C1 segment of cervical spinal cord (tissue), 14 donors: ENCODE measurements at places on chromosomes 11 and 22.

- peak; percentile 83 for DNase-seq
Measured at GRCh38 chr11:61760946-61761345, 8.5 kb downstream of the MYRF start.

- DNase-seq = no peak
Measured at GRCh38 chr11:626475-627307, at the start of gene SCT. Gene SCT (minus strand): TSS chr11:627181. CDS start chr11:627143, 38 bp downstream.

DNA sequence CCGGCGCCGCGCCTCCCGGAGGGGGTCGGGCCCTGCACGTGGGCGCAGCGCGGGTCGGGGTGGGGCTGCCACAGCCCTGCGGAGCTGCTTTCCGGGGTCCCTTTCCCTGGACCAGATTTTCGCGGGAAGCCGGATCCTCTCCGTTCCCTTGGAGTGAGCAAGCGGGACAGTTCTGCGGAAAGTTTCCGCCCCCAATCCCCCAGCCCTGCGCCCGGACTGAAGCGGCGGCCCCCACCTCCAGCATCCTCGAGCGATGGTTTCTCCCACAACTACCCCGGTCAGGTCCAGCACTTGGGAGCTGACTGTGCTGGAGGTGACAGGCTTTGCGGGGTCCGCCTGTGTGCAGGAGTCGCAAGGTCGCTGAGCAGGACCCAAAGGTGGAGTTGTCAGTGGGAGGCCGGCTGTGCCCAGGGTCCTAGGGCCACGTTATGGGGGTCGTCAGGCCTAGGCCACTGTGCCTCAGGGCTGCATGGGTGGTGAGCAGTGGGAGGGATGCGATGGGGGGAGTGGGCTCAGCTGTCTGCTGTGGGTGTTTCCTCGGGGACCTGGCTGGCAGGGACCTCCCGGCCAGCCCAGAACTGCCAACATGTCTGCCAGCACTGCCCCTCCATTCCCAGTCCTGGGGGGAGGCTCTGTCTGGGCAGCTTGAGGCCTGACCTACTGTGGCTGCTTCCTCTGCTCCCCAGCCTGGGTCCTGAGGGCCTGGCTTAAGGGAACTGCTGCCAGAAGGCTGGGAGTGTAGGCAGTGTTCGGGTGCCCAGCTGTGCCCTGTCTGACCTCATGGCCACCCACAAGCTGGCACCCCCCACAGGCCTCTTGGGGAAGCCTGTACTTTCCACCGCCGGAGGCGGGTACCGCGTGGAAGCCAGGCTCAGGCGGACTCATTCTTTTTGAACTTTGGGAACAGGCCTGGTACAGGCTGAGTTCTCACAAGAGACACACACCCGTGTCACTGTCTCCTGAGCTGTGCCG lies 726 bp downstream of the ST3GAL4 start:
- peak; percentile 82 for DNase-seq

DNA sequence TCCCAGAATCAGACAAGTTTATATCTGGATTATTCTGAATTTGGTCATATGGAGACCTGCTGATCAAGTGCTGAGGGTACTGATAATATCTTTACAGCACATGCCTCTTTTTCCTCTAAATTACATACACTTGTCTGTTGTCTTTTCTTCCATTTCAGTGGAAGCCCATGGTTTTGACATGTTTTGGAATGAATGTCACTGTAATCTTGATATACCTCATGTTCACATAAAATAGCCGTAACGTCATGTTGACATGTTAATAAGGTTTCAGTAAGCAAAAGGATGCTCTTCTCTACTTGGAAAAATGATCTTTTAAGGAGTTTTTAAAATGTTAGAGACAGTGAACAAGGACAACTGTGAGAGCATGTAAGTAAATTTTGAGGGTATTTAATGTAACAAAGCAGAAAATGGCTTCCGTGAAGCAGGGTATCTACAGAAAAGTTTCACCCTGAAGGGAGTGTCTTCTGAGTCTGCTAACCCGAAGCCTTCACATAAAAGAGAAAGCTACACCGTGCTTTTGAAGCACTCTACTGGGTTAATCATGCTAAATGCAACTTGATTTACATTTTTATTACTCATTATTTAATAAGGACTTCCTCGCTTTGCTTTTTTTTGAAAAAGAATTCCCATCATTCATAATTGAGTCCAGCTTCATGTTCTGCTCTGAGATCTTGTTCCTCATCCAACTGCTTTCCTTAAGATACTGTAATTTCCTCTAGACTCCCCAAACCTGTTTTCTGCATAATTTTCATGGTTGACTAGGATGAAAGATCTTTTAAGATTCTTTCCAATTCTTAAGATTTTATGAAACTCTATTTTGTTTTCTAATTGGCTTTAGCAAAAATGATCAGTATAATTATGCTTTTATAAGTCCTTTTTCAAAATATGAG lies 56.2 kb downstream of the YAP1 start:
- no peak for DNase-seq

DNA sequence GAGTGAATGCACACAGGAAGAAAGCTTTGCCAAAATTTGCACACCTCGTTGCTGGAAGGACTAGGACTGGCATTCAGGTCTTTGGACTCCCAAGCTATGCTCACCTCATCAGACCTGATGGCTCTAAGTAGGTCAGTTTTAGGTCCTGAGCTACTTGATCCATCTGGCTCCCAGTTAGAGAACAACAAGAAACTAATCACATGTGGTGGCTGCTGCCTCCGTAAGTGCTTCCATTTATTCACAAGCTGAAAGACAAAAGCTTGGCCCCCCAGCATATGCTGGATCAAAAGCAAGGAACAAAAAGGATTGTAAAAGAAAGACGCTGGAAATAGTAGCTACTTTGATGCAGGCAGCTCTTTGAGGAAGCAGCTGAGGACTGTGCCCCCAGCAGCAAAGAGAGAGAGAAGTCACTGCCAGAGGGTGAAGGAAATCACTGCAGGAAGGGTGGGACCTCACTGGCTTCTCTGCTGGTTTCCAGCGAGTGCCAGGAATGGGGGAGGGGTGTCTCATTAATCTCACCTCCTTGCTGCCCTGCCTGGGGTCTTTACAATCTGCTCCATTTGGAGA lies 268.9 kb downstream of the KIRREL3 start:
- no peak for DNase-seq

DNA sequence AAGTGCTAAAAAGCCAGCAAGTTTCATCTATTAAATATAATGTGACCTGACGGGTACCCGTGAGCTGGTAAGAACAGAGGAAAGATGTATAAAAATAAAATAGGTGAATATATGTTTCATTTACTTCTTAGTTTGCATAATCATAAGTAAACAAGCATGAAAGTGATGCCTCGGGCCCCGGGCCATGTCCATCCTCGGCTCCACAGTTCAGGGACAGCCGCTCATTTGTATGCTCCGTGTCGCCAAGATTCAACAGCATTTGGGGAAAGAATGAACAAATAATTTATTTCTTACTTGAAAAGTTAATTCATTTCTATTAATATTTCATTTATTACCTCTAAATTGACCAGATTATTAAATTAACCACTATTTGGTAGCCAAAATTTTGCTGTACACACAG lies 251.8 kb downstream of the NTM start:
- DNase-seq = no peak

DNA sequence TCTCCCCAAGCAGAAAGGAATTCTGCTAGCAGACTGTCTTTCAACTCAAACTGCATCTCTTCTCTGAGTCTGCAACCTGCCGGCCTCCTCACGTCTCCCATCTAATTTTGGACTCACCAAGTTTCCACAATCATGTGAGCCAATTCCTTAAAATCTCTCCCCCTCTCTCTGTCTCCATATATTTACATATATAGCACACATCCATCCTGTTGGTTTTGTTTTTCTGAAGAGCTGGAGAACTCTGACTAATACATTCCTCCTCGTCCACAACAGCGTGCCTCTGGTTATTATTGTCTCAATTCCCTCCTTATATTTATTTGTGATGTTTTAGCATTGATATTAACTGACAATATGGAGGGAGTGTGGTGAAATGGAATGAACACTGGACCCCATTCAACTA lies 29.6 kb upstream of the FJX1 start:
- no peak for DNase-seq

GRCh38 chr11:11960687-11961086 lies 47.7 kb downstream of the DKK3 start:
- no peak for DNase-seq

DNA sequence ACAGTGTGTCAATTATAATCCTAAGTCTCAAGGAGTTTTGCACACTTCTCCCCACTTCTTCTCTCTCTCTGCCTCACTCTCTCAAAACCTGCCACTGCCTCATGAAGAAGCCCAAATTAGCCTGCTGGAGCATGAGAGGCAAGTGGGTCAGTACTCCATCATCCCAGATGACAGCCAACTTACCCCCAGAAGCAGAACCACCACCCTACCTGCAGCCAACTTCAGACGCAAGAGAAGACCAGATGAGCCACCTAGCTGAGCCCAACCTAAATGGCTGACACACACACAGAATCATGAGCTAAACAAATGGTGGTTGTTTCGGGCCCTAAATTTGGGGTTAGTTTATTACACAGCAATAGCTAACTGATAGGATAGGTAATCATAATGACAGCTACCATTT lies 61.2 kb downstream of the CD82 start:
- DNase-seq = no peak

- no peak for DNase-seq
Measured at GRCh38 chr22:49497266-49497665, 330.4 kb downstream of the BRD1 start.

GRCh38 chr11:128892866-128893565 lies 1.9 kb downstream of the KCNJ5 start:
- no peak for DNase-seq

GRCh38 chr11:60657888-60658287 lies 41.5 kb upstream of the MS4A8 start:
- DNase-seq = no peak

GRCh38 chr11:67002297-67002913 lies 20.5 kb upstream of the SYT12 start:
- DNase-seq = no peak

GRCh38 chr11:64148226-64148916 lies 17.5 kb downstream of the MACROD1 start:
- peak; percentile 85 for DNase-seq

GRCh38 chr22:39917776-39918495 lies 17.1 kb downstream of the GRAP2 start:
- DNase-seq = no peak

GRCh38 chr11:108221911-108222573 lies 396 bp downstream of the NPAT start:
- DNase-seq = no peak

DNA sequence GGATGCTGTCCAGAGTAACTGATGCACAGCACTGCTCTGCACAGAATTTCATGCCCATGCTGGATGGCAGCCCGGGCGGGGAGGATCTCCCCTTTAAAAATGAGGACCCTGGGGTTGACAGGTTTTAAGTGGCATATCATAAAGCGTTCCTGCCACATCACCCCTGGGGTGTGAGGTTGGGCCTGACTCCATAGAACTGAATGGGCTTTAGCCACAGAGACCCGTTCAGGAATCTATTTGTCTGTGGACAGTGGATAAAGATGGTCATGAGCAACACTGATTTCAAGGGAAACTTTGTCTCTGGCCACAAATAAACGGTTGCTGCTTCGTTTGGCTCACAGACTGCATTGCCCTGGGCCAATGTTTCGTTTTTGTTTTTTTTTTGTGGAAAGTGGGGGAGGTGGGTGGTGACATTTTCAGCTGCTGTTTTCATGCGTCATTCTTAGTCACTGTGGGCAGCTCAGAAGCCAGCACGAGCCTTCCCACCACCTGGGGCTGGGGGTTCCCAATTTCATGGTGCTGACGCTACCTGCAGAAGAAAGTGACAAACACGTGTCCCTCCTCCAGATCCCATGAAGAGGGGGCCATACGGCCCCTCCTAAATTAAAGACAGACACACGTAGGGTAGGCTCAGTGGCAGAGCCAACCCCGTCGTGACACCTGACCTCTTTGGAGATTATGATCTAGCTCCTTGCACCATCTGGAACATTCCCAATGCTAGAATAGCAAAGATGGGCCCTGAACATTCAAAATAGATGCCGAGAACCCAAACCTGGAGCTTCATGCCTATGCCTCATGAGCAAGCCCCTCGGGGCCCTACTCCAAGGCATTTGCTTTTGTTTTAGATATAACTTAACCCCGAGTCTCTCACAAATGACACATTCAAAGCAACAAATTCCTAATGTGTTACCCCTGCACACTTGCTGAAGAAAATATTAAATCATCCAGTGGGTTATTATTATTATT lies 54.8 kb upstream of the PHF21B start:
- peak; percentile 2 for DNase-seq

DNA sequence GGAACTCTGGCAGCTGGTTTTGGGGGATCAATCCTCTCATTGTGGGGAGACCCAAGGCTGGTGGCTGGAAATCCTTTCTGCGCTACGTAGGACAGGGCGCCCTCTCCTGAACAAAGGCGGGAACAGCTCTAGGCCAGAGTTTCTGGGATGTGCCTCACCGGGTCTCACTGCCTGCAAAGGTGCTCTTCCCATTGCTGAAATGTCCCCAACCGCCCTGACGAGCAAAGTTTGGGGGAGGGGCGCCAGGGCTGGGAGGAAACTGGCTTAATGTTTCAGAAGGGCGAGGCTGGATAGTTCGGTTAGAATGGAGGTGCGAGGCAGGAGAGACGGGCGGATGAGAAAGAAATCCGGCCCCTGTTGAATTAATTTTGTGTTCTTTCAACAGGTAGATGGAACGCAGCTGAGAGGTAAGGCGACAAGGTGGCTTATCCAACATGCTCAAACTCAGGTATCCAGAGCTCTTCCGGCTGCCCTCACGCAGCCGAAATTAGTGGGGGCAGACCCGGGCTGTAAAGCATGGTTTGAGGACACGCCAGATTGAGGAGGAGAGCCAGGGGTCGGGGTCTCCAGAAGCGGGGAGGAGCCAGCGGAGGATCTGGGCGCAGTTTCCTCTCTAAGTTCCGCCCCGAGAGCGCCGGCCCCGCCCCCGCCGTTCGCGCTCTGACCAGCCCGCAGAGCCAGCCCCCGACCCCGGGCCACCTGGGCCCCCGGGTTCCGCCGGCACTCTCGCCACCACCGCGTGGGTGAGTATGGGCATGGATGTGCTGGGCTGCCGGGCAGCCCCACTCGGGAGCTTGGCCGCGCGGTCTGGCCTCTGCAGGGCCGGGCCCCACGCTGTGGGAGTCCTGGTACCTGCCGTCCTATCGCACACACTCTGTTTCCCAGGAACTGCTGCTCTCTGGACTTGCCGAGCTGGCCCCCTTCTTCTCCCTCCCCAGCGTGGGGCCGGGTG lies at the start of gene PGAP2:
PGAP2 (plus strand) TSS at position 652 of the 952 bp plus-strand sequence. CDS start 2,700 bp downstream, outside the sequence.
- peak; percentile 43 for DNase-seq

GRCh38 chr22:41267958-41268357 lies 18.0 kb downstream of the RANGAP1 start:
- DNase-seq = no peak

DNA sequence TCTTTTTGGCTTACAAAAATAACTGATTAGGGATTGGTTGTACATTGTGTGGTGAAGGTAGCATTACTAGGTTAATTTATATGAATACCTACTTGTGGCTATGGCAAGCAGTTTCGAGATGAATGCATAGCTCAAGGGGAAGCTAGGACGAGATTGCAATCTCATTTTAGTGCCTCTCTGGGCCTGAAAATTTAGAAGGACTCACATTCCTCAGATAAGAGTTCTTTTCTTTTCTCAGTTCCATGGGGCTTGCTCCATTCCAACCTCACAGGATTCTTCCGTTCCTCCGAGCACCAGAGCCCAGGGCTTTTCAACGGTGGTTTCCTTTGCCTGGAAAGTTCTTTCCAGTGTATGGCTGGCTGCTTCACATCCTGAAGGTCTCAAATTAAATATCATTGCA lies 82.1 kb downstream of the CECR2 start:
- no peak for DNase-seq

GRCh38 chr11:32438346-32438865 lies 3.1 kb upstream of the WT1 start:
- no peak for DNase-seq
